ENCODE measurements at places on chromosomes 5 and 9.

GRCh38 chr5:56303511-56303910 lies 70.4 kb upstream of the ANKRD55 start:
- H3K27ac ChIP-seq = no peak overlapping the region
- H3K36me3 ChIP-seq = no peaks in the 10 kb centered on the region
- H3K27me3 ChIP-seq = no peaks in the 10 kb centered on the region
- H3K4me3 ChIP-seq = no peak overlapping the region

DNA sequence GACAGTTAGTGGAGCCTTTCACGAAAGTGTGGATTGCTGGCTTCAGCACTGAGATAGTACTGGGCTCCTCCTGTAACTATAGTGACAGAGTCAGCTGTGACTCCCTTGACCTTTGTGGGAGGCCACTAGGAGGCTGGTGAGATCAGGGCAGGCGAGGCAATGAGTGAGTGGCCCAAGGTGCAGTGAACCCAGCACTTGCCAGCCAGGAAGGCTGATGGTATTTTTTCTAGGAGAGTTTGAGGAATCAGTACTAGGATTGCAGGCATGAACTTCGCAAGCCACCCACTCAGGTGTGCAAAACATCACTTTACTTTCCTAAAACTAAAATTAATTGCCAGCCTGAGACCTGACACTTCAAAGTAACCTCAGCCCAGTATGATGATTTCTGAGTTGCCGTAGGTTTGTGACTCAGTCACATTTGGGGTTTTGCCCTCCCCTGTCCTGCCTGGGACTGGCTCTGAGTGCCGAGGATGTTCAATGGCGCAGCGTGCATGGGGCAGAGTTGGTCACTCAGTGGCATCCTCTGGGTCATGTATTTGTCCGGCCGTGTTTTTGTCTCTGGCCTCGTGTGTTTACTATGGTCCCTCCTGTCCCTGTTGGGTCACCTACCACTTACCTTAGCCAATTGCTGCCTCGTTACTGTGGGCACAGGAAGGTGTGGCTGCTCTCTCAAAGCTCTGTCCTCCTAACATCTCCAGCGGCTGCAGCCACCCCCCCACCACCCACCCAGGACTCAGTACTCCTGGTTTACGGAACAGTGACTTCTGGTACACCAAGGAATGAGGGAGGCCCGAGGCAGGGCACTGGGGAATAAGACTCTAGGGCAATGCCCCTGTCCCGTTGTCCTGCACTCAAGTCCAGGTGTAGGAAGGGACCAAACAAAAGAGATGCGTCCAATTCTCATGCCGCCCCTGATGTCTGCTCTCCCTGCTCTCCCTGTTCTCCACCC lies 67.2 kb downstream of the IL31RA start:
- H3K4me3 ChIP-seq = no peak overlapping the region
- DNase-seq = no peak
- H3K27me3 ChIP-seq = no peaks in the 10 kb centered on the region
- H3K36me3 ChIP-seq = no peaks in the 10 kb centered on the region
- peaks cover 11% of the 10 kb centered on the region for H3K4me1 ChIP-seq

DNA sequence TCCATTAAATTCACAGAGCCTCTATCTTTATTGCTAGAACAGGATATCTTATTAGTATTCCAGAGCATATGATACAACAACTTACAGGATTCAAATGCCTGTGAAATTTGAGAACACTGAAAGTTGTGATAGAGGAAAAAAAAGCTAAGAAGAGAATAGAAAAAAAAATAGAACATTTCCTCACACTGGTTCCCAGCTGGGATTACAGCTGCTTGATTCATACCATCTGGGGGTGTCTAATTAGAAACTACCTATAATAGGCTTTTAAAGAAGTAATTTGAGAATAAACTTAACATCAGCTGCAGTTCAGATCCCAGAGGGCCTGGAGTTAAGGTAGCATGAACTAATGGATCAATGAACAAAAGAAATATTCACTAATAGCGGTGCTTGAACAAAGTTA lies 922.0 kb downstream of the CDH12 start:
- H3K27ac ChIP-seq = no peak overlapping the region
- no peaks in the 10 kb centered on the region for H3K36me3 ChIP-seq
- H3K4me1 ChIP-seq = no peaks in the 10 kb centered on the region
- no peaks in the 10 kb centered on the region for H3K27me3 ChIP-seq
- DNase-seq = no peak
- H3K4me3 ChIP-seq = no peak overlapping the region

DNA sequence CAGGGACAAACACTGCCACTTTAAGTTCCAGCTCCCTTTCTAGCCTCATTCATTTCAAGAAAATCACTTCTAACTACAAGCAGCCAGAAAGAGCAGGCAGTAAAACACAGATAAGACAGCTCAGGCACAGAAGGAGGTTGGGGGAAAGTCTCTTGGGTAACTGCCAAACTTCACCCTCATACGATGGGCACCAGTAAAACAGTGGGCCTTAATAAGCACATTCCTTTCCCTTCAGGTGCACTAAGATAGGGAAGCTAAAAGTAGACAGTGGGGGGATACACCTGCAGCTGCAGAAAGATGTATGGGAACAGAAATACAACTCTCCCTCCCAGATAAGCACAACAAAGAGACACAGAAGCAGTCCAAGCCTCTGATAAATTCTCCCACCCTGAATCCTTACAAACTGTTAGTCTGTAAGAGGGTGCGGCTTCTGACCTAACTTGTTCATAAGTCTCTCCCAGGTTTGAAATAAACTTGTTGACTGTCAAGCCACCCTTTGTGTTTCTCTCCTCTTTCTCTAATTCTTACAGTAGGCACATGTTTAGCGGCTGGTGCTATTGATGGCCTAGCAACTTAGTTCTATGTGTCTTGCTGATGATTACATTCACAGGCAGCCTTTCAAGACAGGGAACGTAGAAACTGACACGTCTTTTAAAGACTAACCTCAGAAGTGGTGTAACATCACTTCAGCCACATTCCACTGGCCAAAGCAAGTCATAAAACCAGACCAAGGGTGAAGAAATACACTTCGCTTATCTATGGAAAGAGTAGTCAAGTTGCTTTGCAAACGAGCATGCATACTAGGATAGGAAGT lies 6.8 kb upstream of the CKS2 start:
- no peak for DNase-seq
- H3K4me1 ChIP-seq = peaks cover 2% of the 10 kb centered on the region
- H3K36me3 ChIP-seq = no peaks in the 10 kb centered on the region
- no peak overlapping the region for H3K27ac ChIP-seq

- H3K4me3 ChIP-seq = no peak overlapping the region
- no peaks in the 10 kb centered on the region for H3K27me3 ChIP-seq
- no peak overlapping the region for H3K27ac ChIP-seq
- no peaks in the 10 kb centered on the region for H3K36me3 ChIP-seq
Measured at GRCh38 chr5:78475370-78475769, 115.0 kb downstream of the SCAMP1 start.

Data from CD8-positive, alpha-beta memory T cell (primary cell).